ENCODE measurements at places on chromosomes 11 and 22. TPM values are rescaled to one million over a fixed set of nuclear protein-coding genes. Genes with fewer than 3 reads are reported as not detected.

Gene LDHAL6A
- total RNA-seq, result not detected

Gene SAA2
- 6.6 TPM for total RNA-seq

Gene NFAM1
- total RNA-seq, result 1.3 TPM

Gene OR52N4
- not detected for total RNA-seq

Gene PRR5L
- total RNA-seq, result 11.5 TPM

Gene KCNJ1
- not detected for total RNA-seq
